MCF 10A (cell line): ENCODE measurements at places on chromosomes 12 and 14.

GRCh38 chr12:104376650-104377513, 73.3 kb downstream of the EID3 start:
- no peak for DNase-seq

GRCh38 chr14:22919601-22919921, 612 bp upstream of the RBM23 start:
- DNase-seq: no peak

DNA sequence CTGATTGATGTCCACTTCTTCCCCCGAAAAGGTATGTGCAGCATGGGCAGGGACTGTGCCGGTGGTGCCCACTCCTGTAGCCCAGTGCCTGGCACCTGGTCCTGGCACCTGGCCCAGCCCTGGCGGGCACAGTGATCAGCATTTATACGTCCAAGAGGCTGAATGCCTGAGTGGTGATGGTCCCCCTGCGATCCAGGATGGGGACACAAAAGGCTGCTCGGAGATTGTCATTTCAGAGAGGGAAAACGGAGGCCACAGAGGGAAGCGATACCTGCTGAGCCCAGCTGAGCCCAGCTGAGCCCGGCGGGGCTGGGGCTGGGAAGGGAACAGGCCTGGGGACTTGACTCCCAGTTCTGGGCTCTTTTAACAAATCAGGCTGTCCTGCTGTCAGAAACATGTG, 55.8 kb downstream of the PRIMA1 start:
- DNase-seq: no peak

GRCh38 chr12:42584651-42585111, 4.9 kb downstream of the PRICKLE1 start:
- no peak for DNase-seq

DNA sequence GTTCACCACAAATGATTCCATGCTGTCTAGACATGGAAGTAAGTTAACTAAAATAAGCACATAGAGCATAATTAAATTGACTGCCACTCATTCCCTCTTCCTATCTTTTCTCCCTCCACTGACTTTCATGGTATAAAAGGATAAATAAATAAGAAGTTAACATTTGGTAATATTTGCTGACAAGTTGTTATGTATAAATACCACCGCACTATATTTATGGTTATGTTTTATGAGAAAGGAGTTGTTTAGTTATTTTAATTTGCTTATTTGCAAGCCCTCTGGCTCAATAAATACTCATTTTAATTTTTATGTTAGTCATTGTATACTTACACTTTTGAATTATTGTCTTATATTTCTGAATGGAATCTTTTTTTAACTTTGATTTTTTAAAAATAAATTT, 113.5 kb downstream of the MIPOL1 start:
- no peak for DNase-seq

- no peak for DNase-seq
Measured at GRCh38 chr12:128382946-128383345, 116.0 kb downstream of the TMEM132C start.

GRCh38 chr12:110937104-110937641, 16.8 kb upstream of the MYL2 start:
- DNase-seq: peak; percentile 61

GRCh38 chr14:79363291-79363690, 848.0 kb downstream of the DIO2 start:
- DNase-seq: no peak

- DNase-seq: no peak
Measured at GRCh38 chr12:64903479-64904152, 79.2 kb downstream of the TBC1D30 start.

GRCh38 chr12:94074980-94075629, 73.3 kb upstream of the PLXNC1 start:
- DNase-seq: peak; percentile 86

DNA sequence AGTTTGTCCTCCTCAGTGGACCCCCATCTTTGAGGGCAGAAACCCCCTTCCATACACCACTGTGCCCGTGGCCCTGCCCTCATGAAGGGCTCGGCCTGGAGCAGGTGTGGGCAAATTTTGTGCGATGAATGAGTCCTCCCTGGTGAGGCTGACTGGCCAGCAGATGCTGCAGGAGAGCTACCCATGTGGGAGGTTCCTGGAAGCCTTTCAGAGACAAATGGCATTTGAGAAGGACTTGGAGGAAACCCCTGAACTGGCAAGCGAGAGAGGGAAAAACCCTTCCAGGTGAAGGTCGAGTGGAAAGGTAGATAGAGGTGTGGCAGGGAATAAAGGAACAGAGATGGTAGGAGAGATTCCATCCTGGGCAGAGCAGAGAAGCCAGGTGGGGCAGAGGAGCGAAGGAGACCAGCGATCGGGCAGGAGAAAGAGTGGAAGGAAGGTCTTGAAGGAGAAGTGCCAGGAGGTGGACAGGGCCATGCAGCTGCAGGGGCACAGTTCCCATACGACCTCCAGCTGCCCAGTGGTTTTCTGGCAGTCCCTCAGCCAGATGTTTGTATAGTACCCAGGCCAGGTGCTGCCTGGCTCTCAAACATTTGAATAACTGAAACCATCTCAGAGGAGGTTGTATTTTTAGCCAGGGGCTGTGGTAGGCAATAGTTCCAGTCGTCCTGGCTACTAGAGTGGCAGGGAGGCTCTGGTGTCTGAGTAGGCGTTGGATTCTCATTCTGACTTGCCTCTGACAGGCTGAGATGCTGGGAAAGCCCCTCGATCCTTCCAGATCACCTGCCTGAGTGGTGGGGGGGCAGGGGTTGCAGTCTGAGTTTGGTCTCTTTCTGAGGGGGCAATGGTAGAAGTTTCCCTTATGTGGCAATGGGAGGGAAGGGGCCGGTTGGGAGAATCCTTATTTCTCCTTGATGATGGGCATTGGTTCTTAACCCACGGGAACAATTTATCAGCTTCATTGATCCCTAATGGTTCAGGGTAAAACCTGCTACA, 40.1 kb downstream of the FBXL14 start:
- DNase-seq: no peak

DNA sequence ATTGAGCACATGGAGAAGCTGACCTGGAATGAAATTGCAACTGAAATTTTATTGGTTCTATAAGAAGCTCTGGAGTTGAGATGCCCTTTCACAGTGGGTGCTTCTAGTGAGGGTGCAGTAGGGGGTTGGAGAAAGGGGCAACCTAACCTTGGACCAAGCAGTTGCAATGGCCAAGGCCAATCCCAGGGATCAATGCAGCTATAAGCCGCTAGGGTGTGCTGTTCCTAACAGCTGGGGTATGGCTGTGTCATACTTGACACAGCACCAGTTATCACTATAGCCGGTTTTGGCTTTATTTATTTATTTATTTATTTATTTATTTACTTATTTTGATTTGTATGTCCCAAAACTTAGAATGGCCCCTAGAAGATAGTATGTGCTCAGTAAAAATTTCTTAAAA, 505.9 kb downstream of the FLRT2 start:
- DNase-seq: peak; percentile 29

GRCh38 chr14:91893669-91894068, 26.3 kb upstream of the TC2N start:
- peak; percentile 54 for DNase-seq

DNA sequence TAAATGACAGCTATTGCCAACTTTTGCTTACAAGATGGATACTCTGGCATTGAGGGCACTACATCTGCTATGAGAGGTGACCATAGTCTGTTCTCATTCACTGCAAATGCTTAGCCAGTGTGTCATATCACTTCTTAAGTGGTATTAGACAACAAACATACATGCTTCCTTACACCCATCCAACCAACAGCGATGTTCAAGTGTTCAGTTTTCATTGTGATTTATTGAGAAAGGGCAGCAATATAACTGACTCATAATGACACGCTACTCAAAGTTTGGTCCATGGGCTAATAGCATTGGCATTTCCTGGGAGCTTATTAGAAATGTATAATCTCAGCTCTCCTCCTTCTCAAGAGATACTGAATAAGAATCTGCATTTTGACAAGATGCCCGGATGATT, 181.7 kb downstream of the NPAS3 start:
- peak; percentile 44 for DNase-seq

DNA sequence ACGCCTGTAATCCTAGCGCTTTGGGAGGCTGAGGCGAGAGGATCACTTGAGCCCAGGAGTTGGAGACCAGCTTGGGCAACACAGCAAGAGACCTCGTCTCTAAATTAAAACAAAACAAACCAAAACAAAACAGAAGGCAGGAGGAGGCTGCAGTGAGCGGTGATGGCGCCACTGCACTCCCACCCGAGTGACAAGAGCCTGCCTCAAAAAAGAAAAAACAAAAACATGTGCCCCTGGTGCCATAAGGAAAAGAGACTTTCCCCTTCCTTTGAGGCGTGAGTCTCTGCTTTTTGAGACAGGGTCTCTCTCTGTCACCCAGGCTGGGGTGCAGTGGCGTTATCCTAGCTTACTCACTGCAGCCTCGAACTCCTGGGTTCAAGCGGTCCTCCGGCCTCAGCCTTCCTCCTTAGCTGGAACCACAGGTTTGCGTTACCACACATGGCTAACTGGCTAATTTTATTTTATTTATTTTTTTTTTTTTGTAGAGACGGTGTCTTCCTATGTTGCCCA, 9.0 kb upstream of the EAPP start:
- no peak for DNase-seq

GRCh38 chr12:10717410-10717809, 5.7 kb downstream of the YBX3 start:
- DNase-seq: peak; percentile 86

DNA sequence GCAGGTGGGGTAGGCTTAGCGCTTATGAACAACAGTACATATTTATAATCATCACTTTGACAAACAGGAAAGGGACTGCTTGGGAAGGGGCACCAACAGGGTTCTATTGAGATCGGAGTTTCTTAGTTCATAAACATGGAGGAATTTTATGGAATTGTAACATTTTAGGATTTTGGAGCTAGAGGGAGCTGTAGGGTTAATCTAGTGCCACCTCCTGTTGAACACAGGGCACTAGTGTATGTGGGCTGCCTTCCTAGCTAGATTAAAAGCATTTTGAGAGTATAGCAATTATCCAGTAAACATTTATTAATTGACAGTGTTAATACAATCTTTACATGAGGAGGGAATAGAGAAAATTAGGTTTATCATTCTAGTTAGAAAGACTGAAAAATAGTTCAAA, 23.1 kb upstream of the TBC1D30 start:
- peak; percentile 45 for DNase-seq

DNA sequence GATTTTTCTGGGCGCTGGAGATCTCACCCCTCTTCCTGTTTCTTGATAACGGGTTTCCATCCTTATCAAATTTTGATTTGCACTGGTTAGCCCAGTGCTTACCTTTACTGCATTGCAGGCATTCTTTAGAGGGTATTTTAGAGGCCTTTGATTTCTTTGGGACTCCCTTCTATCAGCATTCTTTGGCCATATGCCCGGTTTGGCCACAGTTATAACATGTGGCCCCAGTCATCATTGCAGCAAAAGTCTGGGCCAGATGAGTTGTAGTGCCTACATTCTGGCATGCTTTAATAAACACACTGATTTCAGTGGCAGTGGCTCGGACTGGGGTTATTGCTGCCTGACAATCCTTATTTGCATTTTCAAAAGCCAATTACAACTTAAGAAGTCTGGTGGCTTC, 82.3 kb downstream of the KCNMB4 start:
- DNase-seq: peak; percentile 42

GRCh38 chr14:22515929-22516328, 73.1 kb downstream of the DAD1 start:
- DNase-seq: no peak

DNA sequence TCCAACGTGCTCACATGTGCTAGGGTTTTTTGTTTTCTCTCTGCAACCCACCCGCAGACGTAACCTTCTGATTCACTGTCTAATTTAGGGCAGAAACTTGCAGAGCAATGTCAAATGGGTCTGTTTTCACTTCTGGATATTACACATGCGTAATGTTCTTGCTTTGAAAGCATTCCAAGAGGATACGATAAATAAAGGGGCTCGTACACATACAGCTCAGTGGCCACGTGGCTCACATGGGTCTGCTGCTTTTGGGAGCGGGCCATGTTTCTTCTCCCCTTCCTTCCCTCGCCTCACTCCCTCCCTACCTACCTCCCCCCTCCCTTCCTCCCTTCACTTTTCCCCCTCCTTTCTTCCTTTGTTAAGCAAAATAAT, 23.4 kb downstream of the CACNA1C start:
- DNase-seq: no peak

DNA sequence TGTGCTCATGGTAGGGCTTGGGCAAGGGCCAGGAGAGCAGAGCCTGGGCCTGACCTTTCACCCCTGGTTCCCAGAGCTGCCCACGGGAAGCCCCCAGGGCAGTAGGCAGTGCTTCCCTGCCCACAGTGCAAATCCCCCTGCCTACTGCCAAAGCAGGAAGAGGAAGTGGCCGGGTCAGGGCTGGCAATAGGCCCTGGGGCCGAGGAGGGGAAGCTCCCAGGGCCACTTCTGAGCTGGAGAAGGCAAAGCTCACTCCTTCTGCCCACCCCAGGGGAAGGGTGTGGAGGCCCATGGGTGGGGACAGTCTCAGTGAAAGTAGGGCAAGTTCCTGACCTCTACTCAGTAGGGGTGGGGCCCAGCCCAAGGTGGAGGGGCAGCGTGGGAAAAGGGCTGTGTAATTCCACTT, 5.4 kb upstream of the NR4A1 start:
- DNase-seq: no peak

DNA sequence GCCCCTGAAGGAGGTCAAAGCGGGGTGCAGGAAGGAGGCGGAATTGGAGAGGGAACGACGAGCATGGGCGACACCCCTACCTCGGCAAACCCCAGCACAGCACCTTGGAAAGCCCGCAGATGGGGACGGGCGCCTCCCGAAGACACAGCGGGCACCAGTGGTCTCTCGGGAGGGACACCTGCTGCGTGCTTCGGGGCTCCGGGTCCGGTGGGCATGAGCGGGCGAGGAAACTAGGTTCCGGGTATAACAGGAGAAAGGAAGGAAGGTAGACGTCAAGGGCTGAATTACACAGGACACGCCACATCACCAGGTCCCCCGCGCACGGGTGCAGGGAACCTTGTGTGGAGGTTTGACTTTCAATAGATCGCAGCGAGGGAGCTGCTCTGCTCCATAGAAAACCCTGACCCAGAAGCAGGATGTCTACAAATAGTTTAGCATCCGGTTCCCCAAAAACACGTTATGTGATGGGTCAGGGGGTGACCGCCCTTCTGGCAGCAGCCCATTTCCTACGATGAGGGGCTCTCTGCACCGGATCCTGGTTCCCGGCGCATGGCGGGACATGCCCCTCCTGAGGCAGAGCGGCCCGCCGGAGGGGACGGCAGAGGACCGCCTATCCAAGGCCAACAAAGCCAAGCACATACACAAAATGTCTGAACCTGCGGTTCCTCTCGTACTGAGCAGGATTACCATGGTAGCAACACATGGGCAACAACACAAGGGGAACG, 196.9 kb downstream of the ALG10 start:
- no peak for DNase-seq

GRCh38 chr14:23550812-23551265, 726 bp downstream of the ZFHX2 start:
- DNase-seq: no peak

DNA sequence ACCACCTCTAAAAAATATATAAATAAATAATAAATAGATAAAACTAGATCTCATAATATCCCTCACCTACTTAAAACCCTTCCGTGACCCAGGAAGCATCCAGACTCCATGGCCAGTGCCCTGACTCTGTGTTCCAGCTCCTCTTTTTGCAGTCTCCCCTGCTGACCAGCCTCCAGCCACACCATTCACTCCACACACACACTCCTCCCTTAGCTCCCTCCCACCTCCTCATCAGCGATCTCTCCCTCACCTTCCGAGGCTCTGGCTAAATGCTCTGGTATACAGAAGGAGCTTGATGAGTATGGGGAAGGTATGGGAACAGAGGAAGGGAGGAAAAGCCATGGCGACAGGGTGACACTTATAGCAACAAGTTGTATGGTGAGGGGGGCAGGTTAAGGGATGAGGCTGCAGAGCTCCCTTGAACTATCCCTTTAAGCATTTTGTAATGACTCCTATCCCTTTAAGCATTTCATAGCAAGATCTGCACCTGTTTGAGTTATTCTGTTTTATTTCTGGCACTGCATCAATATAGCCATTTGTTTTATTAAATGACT, 26.1 kb upstream of the EIF4B start:
- DNase-seq: no peak
